Caki2 (cell line): ENCODE measurements at places on chromosomes 7 and 10. TPM values are rescaled to one million over a fixed set of nuclear protein-coding genes. Genes with fewer than 3 reads are reported as not detected.

Gene LIPN
- not detected in 2 replicates for total RNA-seq

Gene EPO
- not detected in 2 replicates for total RNA-seq

Gene ACBD7
- total RNA-seq = 7.0 and 7.5 TPM in 2 replicates

Gene ITIH2
- total RNA-seq = not detected in 2 replicates

Gene ZPBP
- total RNA-seq = not detected in 2 replicates

Gene TMEM236
- total RNA-seq = 0.14 TPM in 1 of 2 replicates, not detected in the other

Gene LFNG
- total RNA-seq = 10.2 and 16.7 TPM in 2 replicates

Gene NKX1-2
- total RNA-seq = not detected in 2 replicates

Gene AKAP9
- 6.6 and 15.1 TPM in 2 replicates for total RNA-seq

Gene CAV2
- total RNA-seq = 191 and 199 TPM in 2 replicates

Gene NME8
- not detected in 2 replicates for total RNA-seq

Gene EN2
- 1.3 and 6.7 TPM in 2 replicates for total RNA-seq

Gene EMX2
- total RNA-seq = 3.2 TPM in 1 of 2 replicates, not detected in the other

Gene STEAP4
- not detected in 2 replicates for total RNA-seq

Gene GIGYF1
- total RNA-seq = 9.6 and 10.6 TPM in 2 replicates

Gene CYP26C1
- not detected in 2 replicates for total RNA-seq

Gene MRLN
- total RNA-seq = not detected in 2 replicates

Gene ANLN
- total RNA-seq = 109 and 111 TPM in 2 replicates

Gene HSPA12A
- 18.1 and 23.4 TPM in 2 replicates for total RNA-seq

Gene GATA3
- 0.34 and 1.7 TPM in 2 replicates for total RNA-seq

Gene TAS2R16
- total RNA-seq = not detected in 2 replicates

Gene BCCIP
- total RNA-seq = 52.0 and 71.8 TPM in 2 replicates

Gene SMKR1
- total RNA-seq = 0.34 TPM in 1 of 2 replicates, not detected in the other

Gene MLXIPL
- total RNA-seq = not detected in 2 replicates

Gene FANK1
- 6.8 and 8.5 TPM in 2 replicates for total RNA-seq

Gene CPA4
- total RNA-seq = 11.6 and 23.1 TPM in 2 replicates

Gene CEP55
- total RNA-seq = 44.4 and 58.9 TPM in 2 replicates

Gene SPDYE11
- total RNA-seq = not detected in 2 replicates

Gene TUBB8
- total RNA-seq = not detected in 2 replicates

Gene IGFBP1
- 0.20 and 1.8 TPM in 2 replicates for total RNA-seq

Gene FAM237B
- total RNA-seq = not detected in 2 replicates

Gene GPR26
- total RNA-seq = not detected in 2 replicates

Gene OAT
- total RNA-seq = 74.1 and 137 TPM in 2 replicates

Gene DPYSL4
- 0.14 TPM in 1 of 2 replicates, not detected in the other for total RNA-seq

Gene LLCFC1
- not detected in 2 replicates for total RNA-seq

Gene HNRNPA2B1
- total RNA-seq = 167 and 170 TPM in 2 replicates

Gene CHRM2
- not detected in 2 replicates for total RNA-seq

Gene PIP
- total RNA-seq = not detected in 2 replicates
